ENCODE measurements at places on chromosomes 16 and 17. TPM values are rescaled to one million over a fixed set of nuclear protein-coding genes. Genes with fewer than 3 reads are reported as not detected.

The SLC6A2 gene
- total RNA-seq: not detected

The TMEM114 gene
- total RNA-seq: not detected

The SHISA6 gene
- total RNA-seq: not detected

The OTOA gene
- 0.09 TPM for total RNA-seq

The ABCC6 gene
- total RNA-seq: 0.63 TPM

Measured in fibroblast of the aortic adventitia (primary cell).